Activated naive CD4-positive, alpha-beta T cell treated with anti-CD3 and anti-CD28 coated beads, Interleukin-2, amount 10 ng/mL, durations not matched to agents 7 days and 5 days (primary cell): ENCODE measurements at places on chromosomes 3 and 15.

- no peak for DNase-seq
Observed at GRCh38 chr3:103006526-103007183, 571.8 kb downstream of the ZPLD1 start.

DNA sequence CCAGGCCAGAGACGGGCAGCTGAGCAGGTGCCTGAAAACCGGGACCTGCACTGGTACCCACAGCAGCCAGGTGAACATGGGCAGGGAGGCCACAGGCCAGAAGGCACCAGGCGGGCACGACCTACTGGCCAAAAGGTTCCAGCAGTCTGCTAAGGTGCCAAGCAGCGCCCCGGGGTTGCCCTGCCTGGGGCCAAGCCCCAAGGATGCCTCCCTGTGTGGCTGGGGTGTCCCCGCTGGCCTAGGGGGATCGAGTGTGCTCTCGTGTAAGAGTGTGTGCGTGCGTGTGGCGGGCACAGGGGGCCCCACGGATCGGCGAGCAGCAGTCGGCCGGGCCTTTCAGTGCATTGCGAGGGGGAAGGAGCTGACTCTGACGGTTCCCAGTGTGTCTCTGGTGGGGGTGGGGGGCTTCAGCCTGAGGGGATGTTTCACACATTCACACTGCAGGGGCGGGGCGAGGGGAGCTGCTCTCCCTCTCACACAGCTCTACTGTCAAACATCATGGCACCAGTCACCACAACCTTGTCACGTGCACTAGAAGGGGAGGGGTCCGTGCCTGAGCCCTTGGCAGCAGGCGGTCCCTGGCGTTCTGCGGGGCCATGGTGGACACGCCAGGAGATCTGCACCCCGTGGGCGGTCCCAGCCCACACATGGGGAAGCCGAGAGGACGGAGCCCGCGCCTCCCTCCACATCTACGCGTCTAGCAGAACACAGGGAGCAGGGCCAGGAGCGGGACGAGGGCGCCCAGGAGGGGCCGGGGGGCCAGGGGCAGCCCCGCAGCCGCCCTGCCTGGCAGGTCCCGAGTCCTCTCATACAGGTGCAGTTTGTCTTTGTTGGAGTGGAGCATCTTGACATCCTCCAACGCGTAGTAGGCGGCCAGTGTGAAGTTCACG, 44.5 kb downstream of the RGMA start:
- DNase-seq, result no peak

- DNase-seq, result no peak
Observed at GRCh38 chr15:35289024-35289617, 204.0 kb upstream of the NANOGP8 start.

DNA sequence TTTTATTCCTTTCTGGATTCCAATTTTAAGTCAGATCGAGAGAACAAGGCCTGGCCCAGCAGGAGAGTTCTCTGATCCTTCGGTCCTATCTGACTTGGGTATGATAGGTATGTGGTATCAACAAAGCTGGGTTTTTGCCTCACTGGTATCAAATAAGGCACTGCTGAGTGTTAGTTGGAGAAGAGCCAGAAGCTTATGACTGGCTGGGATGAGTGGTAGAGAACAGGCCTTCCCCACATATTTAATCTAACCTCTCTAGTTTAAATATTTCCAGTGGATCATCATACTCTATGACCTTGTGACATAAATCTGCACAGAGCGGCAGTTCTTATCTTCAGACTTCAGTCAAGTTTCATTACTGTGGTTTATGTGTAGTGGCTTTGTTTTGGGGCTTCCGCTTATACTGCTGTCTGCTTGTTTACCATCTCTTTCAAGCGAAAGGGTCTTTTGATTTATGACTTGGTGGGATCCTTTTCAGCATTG, 164.5 kb downstream of the PTPRG start:
- DNase-seq, result no peak

DNA sequence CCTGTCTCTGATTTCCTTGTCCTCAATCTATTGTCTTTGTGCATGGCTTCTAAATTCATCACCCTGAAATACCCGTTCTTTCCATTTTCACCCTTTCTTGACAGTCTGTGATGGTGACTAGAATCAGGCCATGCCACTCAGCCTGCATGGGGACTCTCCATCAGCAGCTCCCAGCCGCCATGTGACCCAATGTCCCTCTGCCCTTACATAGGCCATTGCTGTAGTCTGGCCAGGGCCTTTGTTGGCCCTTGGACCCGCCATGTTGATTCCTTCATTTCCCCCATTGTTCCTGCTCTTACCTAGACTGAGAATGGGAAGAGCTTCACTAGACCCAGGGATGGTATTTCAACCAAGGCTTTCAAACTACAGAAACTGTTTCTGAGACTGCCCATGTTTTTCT, 45.8 kb downstream of the SPSB4 start:
- no peak for DNase-seq

- no peak for DNase-seq
Observed at GRCh38 chr15:28876131-28876844, 9.5 kb upstream of the APBA2 start.
